Activated CD8-positive, alpha-beta memory T cell treated with anti-CD3 and anti-CD28 coated beads, Interleukin-2, amount 10 ng/mL, durations not matched to agents 7 days and 5 days (primary cell): ENCODE measurements at places on chromosomes 5 and 9. TPM values are rescaled to one million over a fixed set of nuclear protein-coding genes. Genes with fewer than 3 reads are reported as not detected.

GAS1 gene
- 0.12 TPM for total RNA-seq

KCNN2 gene
- total RNA-seq: not detected

SNCB gene
- not detected for total RNA-seq

GRCh38 chr5:40414922-40415321, 264.8 kb upstream of the PTGER4 start:
- no peak for DNase-seq
- H3K27me3 ChIP-seq: peaks cover 1% of the 10 kb centered on the region
- peaks cover 17% of the 10 kb centered on the region for H3K4me1 ChIP-seq
- peaks cover 23% of the 10 kb centered on the region for H3K36me3 ChIP-seq
- no peak overlapping the region for H3K27ac ChIP-seq

NKD2 gene
- 4.2 TPM for total RNA-seq

- DNase-seq: no peak
- H3K27me3 ChIP-seq: no peaks in the 10 kb centered on the region
- H3K4me1 ChIP-seq: no peaks in the 10 kb centered on the region
- H3K27ac ChIP-seq: no peak overlapping the region
- no peaks in the 10 kb centered on the region for H3K36me3 ChIP-seq
Measured at GRCh38 chr5:121862801-121863200, 11.1 kb downstream of the FTMT start.

DNA sequence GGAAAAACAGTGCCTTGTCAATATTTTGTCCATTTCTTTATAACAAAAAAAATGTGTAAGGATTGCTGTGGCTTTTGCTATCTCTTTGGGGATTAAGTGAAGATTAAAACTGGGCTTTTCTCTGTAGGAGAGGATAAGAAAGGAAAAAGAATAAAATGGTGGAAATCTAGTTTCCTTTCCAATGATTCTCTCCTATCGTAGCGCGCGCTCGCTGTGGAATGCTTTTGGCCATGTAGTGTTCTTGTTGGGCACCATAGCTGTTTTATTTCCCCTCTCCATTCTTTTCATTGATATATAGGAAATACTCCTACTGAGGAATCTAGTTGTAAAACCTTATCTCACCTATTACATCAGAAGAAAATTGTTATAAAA, 1.5 kb downstream of the STXBP1 start:
- peak overlapping the region; percentile 68 for H3K4me3 ChIP-seq
- H3K36me3 ChIP-seq: no peaks in the 10 kb centered on the region
- H3K4me1 ChIP-seq: peaks cover 21% of the 10 kb centered on the region
- no peak for DNase-seq

GRCh38 chr5:138470322-138471051, 5.2 kb downstream of the EGR1 start:
- H3K27ac ChIP-seq: no peak overlapping the region
- H3K36me3 ChIP-seq: peaks cover 2% of the 10 kb centered on the region
- peaks cover 9% of the 10 kb centered on the region for H3K4me1 ChIP-seq
- peaks cover 29% of the 10 kb centered on the region for H3K27me3 ChIP-seq

FST gene
- total RNA-seq: 0.47 TPM

- no peaks in the 10 kb centered on the region for H3K36me3 ChIP-seq
- H3K4me3 ChIP-seq: no peak overlapping the region
- H3K27me3 ChIP-seq: peaks cover 57% of the 10 kb centered on the region
Measured at GRCh38 chr5:89337-90286, 2.4 kb upstream of the PLEKHG4B start.

GRCh38 chr5:72611118-72611730, 104.0 kb upstream of the ZNF366 start:
- H3K4me3 ChIP-seq: no peak overlapping the region
- peaks cover 13% of the 10 kb centered on the region for H3K27me3 ChIP-seq
- H3K27ac ChIP-seq: no peak overlapping the region
- no peaks in the 10 kb centered on the region for H3K4me1 ChIP-seq

DNA sequence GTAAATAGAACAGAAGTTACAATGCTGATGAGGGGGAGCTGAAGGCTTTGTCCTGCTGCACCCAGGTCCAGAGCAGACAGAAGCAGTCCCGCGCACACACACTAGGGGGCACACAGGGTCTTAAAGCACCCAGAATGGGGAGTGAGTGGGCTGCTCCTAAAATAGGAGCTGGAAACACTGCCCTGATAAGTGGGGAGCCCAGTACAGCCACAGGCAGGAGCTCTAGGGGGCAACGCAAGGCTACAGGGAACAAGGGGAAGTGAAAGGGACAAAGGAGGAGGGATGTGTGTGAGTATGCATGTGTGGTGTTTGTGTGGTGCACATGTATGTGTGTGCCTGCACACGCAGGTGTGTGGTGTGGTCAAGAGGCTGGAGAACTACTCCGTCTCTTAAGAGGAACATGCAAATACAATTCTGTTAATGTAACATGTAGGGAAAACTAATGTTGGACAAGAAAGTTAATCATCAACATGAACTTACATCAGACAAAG, 191.5 kb downstream of the ROR2 start:
- H3K4me1 ChIP-seq: no peaks in the 10 kb centered on the region
- H3K36me3 ChIP-seq: no peaks in the 10 kb centered on the region
- H3K27ac ChIP-seq: no peak overlapping the region
- peak; percentile 62 for DNase-seq
- H3K27me3 ChIP-seq: peaks cover 18% of the 10 kb centered on the region

GRCh38 chr5:123116757-123117156, 27.7 kb downstream of the PRDM6 start:
- peaks cover 56% of the 10 kb centered on the region for H3K27me3 ChIP-seq
- no peak overlapping the region for H3K27ac ChIP-seq
- peaks cover 4% of the 10 kb centered on the region for H3K4me1 ChIP-seq
- H3K36me3 ChIP-seq: no peaks in the 10 kb centered on the region
- H3K4me3 ChIP-seq: no peak overlapping the region

DNA sequence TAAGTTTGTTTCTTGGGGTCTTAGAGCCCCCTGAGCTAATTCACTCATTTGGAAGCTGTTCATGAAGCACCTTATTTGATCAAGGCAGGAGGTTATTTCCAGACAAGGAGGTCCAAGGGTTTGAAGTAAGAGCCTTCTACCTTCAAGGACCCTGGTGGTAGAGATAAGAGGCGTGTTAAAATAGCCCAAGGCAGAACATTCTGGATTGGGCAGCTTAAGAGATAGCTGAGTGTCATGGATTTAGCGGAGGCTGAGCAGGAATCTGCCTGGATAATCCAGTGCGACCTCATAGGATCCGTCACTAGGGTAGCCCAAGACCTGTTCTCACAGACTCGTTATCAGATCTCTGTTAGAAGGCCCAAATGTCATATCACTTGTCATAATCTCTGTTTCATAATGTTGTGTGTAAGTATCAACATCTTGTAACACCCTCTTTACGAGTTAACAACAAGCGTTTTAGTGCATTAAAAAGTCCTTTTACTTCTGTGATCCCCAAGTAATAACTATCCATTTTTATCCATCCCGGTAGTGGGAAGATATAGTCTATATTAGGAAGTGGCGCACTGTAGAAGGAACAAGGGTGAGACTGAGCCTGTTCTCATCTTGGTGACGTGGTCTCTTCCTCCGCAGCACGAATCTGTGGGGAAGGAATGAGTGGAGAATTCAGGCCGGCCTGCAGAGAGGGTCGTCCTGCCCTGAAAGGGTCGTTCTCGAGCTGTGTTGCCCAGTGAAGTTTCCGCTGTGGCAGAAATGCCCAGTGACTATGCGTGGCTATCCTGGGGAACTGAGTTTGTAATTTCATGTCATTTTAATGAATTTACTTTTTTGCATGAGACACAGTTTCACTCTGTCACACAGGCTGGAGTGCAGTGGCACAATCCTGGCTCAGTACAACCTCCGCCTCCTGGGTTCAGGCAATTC, 28.8 kb downstream of the SLC25A25 start:
- H3K4me3 ChIP-seq: no peak overlapping the region
- DNase-seq: no peak
- peaks cover 44% of the 10 kb centered on the region for H3K4me1 ChIP-seq

GARIN3 gene
- not detected for total RNA-seq

SLC25A2 gene
- total RNA-seq: 1.1 TPM

DNA sequence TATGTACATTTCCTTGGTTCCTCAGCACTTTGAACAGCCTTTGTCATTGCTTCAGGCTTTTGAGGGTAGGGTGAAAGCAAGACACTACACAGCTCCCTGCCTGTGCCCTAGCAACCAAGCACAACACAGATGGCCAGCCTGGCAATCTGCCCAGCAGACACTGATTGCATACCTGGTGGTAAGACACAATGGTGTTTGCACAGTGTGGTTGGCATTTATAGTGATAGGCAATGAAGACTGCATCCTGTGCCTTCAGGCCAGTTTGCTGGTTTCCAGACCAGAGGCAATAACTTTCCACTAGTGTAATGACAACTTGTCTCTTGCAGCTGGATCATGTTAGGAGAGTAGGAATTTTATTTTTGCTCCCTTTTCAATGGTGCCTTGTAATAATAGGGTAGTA, 144.5 kb upstream of the TNC start:
- H3K27me3 ChIP-seq: peaks cover 6% of the 10 kb centered on the region
- no peak overlapping the region for H3K4me3 ChIP-seq
- H3K27ac ChIP-seq: no peak overlapping the region
- H3K36me3 ChIP-seq: no peaks in the 10 kb centered on the region
- no peaks in the 10 kb centered on the region for H3K4me1 ChIP-seq

DNA sequence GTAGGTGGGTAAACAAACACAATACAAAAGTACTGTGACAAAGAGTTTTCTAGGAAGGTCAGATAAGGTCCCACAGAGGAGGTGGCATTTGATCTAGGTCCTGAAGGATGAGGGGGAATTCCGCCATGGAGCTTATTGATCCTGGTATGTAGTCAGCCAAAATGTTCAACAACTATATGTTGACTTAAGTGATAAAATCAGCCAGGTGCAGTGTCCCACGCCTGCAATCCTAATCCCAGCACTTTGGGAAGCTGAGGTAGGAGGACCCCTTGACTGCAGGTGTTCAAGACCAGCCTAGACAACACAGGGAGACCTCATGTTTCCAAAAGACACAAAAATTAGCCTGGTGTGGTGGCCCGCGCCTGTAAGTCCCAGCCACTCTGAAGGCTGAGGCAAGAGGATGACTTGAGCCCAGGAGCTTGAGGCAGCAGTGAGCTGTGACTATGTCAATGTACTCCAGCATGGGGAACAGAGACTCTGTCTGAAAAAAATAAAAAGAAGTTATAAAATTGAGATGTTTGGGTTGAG, 46.4 kb upstream of the PLIN2 start:
- H3K4me1 ChIP-seq: peaks cover 25% of the 10 kb centered on the region
- no peak overlapping the region for H3K4me3 ChIP-seq
- H3K27me3 ChIP-seq: no peaks in the 10 kb centered on the region
- no peaks in the 10 kb centered on the region for H3K36me3 ChIP-seq
- no peak overlapping the region for H3K27ac ChIP-seq
